ENCODE measurements at places on chromosomes 1 and 21. TPM values are rescaled to one million over a fixed set of nuclear protein-coding genes. Genes with fewer than 3 reads are reported as not detected.

The TEX38 gene
- not detected for total RNA-seq

The DCST2 gene
- total RNA-seq, result not detected

The RNU1-2 gene
- under 0.01 TPM for total RNA-seq

The MYCL gene
- total RNA-seq, result 2.1 TPM

The MTMR11 gene
- 3.9 TPM for total RNA-seq

The RPS8 gene
- total RNA-seq, result 927 TPM

The AZIN2 gene
- total RNA-seq, result 30.3 TPM

Measured in smooth muscle cell of the umbilical artery (primary cell).